Glomerular endothelial cell (primary cell): ENCODE measurements at places on chromosomes 7 and 10. TPM values are rescaled to one million over a fixed set of nuclear protein-coding genes. Genes with fewer than 3 reads are reported as not detected.

The CDK14 gene
- total RNA-seq, result 3.9 and 8.3 TPM in 2 replicates

The H2BK1 gene
- total RNA-seq, result not detected in 2 replicates

The INTS1 gene
- 67.0 and 85.4 TPM in 2 replicates for total RNA-seq

The CACNB2 gene
- total RNA-seq, result not detected in 2 replicates

The PDK4 gene
- total RNA-seq, result 2.2 and 8.7 TPM in 2 replicates

The ARL4A gene
- total RNA-seq, result 14.1 and 29.1 TPM in 2 replicates

DNA sequence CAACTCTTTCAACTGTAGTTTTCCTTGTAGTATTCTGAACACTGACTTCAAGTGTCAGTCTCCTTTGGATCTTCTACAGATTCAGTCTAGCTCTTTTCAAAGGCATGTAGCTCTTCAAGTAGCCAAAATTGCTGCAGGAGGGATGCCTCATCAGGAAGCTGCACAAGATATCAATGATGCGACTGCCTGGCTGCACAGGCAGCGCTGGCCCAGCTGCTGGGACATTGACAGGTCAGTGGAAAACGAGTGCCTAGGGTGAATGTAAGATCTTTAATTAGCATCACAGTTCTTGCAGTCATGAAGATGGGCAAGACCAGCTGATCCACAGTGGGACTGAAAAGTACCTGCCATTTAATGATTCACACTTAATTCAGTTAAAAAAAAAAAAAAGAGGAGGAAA lies 167.6 kb downstream of the ANK3 start:
- no peak for DNase-seq

DNA sequence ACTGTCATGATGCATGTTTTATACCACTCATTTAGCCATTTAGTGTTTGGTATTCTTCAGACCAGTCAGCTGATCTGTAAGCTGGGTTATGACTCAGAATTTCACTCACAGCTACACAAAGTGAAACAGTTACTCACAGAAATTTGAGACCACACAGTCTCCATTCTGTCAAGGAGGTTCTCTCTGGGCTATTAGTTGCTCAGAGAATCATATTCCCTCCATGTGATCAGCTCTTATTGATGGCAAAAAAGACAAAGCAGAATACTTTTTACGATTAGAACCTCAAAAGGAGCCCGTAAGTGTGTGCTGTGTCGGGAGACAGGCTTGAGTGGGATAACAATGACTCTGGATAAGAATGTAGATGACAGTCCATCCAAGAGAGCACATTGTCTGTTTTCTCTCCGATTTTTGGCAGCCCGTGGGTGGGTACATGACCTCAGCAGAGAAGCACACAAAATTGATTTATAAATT lies 277.6 kb upstream of the SORCS1 start:
- no peak for DNase-seq

DNA sequence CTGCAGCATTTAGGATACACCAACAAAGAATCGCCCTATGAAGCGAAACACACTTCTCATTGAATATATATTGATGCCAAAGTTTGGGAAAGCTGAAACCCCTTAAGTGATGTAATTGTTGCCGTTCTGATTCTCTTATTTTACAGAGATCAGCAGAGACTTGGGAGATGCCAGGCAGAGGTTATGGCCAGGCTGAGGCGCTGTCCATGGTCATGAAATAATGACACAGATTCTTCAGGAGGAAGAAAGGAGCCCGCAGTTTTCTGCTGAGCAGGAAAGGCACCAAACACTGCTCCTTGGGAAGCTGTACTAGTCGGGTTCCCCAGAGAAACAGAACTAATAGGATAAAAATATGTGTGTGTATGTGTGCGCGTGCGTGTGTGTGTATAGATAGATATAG lies 566.0 kb downstream of the CALN1 start:
- no peak for DNase-seq
